ENCODE measurements at places on chromosomes 2 and 18.

- DNase-seq: no peak
These were observed 62.5 kb upstream of the POMC start for GRCh38 chr2:25230948-25231311.

- no peak for DNase-seq
These were observed 33.2 kb downstream of the TOGARAM2 start for GRCh38 chr2:29014331-29014730.

DNA sequence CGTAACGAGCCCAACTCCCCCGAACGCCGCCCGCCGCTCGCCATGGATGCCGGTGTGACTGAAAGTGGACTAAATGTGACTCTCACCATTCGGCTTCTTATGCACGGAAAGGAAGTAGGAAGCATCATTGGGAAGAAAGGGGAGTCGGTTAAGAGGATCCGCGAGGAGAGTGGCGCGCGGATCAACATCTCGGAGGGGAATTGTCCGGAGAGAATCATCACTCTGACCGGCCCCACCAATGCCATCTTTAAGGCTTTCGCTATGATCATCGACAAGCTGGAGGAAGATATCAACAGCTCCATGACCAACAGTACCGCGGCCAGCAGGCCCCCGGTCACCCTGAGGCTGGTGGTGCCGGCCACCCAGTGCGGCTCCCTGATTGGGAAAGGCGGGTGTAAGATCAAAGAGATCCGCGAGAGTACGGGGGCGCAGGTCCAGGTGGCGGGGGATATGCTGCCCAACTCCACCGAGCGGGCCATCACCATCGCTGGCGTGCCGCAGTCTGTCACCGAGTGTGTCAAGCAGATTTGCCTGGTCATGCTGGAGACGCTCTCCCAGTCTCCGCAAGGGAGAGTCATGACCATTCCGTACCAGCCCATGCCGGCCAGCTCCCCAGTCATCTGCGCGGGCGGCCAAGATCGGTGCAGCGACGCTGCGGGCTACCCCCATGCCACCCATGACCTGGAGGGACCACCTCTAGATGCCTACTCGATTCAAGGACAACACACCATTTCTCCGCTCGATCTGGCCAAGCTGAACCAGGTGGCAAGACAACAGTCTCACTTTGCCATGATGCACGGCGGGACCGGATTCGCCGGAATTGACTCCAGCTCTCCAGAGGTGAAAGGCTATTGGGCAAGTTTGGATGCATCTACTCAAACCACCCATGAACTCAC, 673 bp downstream of the PCBP1 start:
- DNase-seq: peak; percentile 32

GRCh38 chr2:42217307-42217706, 48.2 kb downstream of the EML4 start:
- DNase-seq: no peak

- no peak for DNase-seq
These were observed 516.7 kb downstream of the TXNL1 start for GRCh38 chr18:56121669-56122068.

- DNase-seq: no peak
These were observed 626.6 kb upstream of the GYPC start for GRCh38 chr2:126029316-126029715.

DNA sequence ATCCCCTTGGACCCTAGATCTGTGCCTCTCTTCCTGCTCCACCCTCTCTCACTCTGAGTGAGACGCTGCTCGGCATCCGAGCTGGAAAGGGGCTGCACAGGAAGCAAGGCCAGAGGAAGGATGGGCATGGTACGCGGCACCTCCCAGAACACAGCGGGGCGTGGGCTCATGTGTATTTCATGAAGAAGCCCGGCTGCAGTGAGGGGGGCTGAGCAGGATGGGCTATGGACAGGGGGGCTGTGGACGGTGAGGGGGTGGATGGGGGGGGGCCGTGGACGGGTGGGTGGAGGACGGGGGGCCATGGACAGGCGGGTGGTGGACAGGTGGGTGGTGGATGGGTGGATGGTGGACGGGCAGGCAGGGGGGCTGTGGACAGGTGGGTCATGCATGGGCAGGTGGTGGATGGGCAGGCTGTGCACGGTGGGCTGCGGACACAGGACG, 28.5 kb downstream of the SLC66A2 start:
- DNase-seq: no peak

DNA sequence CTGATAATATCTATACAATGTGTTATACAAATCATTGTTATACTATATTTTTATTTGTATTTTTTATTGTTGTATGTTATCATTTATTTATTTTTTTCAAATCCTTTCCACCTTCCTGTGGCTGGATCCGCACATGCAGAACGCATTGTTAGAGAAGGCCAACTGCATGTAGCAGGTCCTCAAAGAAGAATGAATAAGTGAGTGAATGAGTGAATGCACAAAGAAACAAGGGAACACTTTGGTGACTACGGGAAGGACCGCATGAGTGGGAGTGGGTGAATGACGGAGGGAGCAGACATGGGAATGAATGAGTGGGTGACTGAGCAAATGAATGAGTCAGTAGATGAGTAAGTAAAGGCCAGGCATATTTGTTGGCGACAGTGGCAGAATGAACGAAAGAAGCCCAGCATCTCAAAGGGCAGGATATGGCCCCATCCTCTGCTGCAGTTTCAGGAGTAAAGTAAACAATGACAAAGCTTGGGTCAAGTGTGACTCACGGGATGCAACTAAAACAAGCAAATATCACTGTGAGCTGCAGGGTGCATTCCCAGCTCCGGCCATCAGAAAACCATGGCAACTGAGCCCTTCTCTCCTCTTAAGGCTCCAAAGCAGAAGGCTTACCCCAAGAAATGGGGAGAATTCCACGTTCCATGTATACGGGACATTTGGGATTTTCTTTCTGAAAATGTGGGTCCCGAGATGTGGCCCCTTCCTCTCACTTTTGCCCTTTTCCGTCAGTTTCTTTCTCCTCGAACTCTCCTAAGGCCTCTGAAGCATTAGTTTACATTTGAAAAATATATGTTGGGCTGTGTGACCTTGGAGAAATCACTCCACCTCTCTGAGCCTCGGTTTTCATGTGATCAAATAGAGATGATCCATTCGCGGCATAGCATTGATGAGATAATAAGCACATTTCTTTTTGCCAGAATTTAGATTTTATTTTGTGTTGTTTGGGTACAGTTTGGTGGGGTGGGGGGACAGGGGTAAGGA, 24.5 kb downstream of the KCNF1 start:
- DNase-seq: no peak

Data from GM12892 (cell line).